ENCODE measurements at places on chromosomes 7 and 10.
A peak's percentile ranks its signal among the peaks of the same experiment; 100 is the strongest.

- DNase-seq: no peak
These were observed at the start of the genes ATP6V0A4 and TMEM213 for GRCh38 chr7:138797715-138798320. ATP6V0A4 (minus strand) TSS chr7:138798196; CDS start chr7:138771247, 26,949 bp downstream. TMEM213 (plus strand) TSS chr7:138797994; CDS start chr7:138798105, 111 bp downstream.

GRCh38 chr7:27519793-27520469, 142.8 kb downstream of the HIBADH start:
- no peak for DNase-seq

GRCh38 chr7:149879271-149879743, 5.5 kb downstream of the ATP6V0E2 start:
- DNase-seq: no peak

- DNase-seq: peak; percentile 37
These were observed 14.8 kb downstream of the DPCD start for GRCh38 chr10:101602761-101603398.

GRCh38 chr10:633279-634245, 55.9 kb downstream of the DIP2C start:
- peak; percentile 12 for DNase-seq

DNA sequence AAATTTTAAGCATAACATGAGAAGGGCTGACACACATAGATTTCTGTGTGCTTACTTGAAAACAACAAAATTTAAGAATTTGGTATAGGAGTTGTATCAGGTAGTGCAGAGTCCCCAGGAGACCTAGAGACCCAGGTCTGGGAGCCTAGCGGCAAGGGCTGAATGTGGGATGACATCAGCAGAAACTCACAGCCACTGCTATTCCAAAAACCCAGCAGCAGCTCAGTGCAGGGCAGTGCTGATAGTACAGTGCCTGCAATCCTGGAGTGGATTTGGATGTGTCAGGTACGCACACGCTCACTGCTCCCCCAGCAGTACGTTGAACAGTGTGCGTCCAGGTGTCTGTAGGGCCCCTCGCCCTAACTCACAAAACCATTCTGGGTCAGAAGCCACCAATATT, 87.1 kb downstream of the EGFR start:
- DNase-seq: no peak

DNA sequence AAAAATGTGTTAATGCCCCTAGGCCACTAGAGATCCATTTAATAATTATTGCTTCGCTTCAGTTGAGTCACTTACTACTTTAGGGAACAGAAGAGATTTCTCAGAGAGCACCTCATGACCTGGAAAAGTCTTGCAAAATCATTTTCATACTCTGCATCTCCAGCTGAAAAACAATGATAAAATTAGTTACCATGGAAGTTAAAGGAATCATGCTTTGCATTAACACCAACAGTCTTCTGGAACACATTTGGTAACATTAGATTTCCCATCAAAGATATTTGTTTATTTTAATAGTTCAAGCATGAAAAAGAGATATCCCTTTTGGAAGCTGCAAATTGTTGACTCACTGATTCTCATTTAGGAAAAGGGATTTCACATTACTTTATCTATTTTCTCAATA, 1.8 kb upstream of the STEAP2 start:
- DNase-seq: no peak

DNA sequence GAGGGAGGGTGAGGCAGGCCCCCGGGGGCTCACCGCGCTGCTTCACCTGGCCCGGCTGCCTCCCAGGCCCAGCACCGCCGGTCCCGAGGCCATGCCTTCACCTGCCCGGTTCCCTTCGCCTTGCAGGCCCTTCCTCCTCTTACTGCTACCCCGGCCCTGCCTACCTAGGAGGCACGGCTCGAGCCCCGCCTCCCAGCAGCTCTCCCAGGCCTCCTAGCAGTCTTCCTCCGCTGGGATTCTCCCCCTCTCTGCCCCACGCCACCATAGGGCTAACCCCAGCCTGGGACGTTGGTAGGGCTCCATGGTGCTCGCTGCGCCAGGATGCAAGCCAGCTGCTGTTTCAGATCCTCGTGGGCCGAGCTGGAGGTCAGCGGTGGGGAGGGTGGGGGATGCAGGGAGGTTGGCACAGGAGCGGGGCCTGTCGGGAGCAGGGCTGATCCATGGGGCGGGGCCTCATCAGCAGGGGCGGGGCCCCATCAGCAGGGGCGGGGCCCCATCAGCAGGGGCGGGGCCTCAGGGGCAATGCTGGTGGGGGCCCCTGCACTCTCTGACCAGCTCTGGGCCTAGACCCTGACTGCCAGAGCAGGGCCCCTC, 63.3 kb downstream of the RASGEF1A start:
- no peak for DNase-seq

- DNase-seq: no peak
These were observed 29.3 kb downstream of the AFAP1L2 start for GRCh38 chr10:114375047-114375446.

DNA sequence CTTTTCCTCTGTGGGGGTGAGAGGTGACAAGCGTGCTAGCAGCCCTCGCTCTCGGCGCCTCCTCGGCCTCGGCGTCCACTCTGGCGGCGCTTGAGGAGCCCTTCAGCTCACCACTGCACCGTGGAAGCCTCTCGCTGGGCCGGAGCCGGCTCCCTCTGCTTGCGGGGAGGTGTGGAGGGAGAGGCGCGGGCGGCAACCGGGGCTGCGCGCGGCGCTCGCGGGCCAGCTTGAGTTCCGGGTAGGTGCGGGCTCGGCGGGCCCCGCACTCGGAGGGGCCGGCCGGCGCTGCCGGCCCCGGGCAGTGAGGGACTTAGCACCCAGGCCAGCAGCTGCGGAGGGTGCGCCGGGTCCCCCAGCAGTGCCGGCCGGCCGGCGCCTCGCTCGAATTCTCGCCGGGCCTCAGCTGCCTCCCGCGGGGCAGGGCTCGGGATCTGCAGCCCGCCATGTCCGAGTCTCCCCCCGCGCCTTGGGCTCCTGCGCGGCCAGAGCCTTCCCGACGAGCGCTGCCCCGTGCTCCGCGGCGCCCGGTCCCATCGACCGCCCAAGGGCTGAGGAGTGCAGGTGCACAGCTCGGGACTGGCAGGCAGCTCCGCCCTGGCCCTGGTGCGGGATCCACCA, 352.8 kb upstream of the PODXL start:
- DNase-seq: no peak

- no peak for DNase-seq
These were observed 69.0 kb upstream of the LRRC17 start for GRCh38 chr7:102843850-102844249.

DNA sequence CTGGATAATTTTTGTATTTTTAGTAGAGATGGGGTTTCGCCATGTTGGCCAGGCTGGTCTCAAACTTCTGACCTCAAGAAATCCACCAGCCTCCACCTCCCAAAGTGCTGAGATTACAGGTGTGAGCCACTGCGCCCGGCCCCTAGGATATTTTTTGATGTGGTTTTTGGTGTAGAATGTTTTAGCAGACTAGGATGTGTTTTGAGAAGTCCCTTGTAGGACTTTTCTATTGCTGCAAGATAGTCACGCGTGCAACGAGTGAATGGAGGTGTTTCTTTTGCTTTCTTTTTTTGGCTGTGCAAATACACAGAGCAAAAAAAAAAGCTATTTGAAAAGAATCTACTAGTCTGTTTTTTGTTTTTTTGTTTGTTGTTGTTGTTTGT, 29.8 kb upstream of the KLF6 start:
- no peak for DNase-seq

GRCh38 chr7:30212701-30213111, 71.7 kb upstream of the ZNRF2 start:
- no peak for DNase-seq

DNA sequence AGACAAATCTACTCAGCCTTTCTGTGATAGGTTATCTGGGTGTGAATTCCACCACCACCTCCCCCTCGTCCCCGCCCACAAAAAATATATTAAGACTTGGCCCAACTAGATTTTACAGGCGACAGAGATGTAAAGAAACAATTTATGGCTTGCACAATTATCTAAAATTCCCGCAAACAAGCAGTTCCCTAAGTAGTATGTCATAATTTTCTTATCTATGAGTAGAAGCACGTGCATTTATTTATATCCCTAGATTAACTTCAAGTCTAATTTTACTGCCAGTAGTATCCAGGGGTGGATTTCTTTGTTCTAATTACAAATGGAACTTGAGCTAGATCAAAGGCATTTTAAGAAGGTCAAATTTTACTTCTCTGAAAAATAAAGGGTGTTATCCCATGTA, 1.7 kb downstream of the TSPAN12 start:
- no peak for DNase-seq

DNA sequence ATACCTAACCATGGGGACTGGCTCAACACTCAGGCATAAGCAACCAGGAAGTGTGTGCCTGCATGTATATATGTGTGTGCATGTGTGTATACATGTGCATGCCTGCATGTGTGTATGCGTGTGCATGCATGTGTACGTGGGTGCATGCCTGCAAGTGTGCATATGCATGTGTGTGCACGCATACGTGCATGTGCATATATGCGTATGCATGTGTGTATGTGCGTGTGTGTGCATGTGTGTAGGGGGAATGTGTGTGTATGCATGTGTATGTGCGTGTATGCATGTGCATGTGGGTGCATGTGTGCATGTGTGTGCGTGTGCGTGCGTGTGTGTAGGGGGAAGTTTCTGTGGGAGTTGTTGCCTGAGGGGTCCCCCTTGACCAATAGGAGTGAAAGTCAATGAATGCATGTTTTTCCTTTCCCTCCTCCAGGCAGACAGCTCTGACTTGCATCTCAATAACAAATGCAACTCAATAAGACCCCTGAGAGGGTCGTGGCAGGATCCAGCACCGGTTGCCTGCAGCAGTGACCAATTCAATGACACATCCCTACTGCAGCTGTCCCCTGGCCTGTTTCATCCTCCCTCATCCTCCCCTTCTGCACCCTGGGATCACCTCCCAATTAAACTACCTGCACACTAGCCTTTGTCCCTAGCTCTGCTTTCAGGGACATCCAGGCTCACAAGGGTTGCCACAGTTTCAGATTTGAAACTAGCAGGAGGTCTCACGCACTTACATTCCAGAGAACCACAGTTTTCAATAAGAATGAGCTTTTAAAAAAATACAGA, 27.0 kb upstream of the FZD8 start:
- no peak for DNase-seq

DNA sequence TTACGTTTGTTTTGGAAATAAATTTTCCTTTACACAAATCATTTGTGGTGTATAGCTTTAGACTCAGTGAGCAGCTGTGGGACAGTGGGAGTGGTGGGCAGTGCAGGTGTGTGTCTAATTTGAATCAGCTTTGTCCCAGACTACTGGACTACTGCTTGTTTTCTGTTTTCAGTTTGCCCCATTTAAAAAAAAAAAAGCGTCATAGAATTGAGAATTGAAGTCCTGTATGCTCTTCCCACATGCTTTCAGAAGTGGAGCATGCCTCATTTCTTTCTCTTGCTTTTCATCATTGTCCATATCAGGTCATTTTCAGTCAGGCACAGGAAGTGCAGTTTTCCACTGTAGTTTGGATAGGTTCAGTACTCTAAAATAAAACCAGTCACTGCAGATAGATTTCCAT, 66.1 kb downstream of the SHH start:
- no peak for DNase-seq

- no peak for DNase-seq
These were observed 105.2 kb upstream of the NEBL start for GRCh38 chr10:21002091-21002878.

DNA sequence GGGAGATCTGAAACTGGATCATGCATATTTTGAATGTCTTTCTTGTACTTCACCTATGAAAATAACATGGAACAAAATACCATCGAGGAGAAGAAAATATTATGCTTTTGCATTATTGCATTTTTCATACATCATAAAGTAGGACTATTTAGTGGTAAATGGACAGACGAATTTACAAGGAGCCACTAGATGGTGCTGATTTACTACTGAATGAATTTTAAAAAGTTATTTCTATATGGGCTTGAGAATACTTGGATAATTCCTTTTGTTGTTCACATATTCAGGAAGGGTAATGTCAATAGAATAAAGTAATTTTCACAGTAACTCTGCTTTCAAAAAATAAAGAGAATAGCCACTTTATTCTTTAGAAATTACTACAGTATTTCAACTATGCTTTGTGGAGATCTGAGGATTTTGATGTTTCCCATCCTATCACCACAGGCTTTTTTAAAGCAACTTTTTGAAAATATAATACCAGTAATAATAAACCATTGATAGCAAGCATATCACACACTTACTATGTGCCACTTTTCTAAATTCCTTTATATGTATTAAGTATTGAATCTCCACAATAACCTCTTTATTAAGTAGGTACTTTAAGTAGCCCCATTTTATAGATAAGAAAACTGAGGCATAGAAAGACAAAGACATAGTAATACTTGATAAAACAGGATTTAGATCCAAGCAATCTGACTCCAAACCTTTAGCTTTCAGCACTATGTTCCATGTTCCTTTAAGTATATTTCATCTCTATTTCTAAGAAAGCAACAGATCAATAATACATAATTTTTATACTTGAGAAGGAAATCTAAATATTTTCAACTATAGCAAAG, 38.6 kb downstream of the NEBL start:
- DNase-seq: no peak

DNA sequence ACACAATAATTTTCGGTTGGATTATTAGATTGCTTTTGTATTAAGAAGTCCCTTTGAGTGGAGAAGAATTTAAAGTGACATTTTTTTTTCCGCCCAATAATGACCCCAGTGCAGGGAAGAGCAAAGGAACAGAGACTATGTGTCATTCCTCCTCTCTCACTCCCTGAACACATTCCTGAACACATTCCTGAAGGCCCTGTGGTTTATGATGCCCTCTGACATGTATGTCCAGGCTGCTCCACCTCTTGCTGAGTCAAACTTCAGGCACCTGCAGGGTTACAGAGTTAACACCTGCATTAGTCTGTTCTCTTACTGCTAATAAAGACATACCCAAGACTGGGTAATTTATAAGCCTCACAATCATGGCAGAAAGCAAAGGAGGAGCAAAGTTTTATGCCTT, 704.0 kb upstream of the LRRN3 start:
- DNase-seq: no peak

DNA sequence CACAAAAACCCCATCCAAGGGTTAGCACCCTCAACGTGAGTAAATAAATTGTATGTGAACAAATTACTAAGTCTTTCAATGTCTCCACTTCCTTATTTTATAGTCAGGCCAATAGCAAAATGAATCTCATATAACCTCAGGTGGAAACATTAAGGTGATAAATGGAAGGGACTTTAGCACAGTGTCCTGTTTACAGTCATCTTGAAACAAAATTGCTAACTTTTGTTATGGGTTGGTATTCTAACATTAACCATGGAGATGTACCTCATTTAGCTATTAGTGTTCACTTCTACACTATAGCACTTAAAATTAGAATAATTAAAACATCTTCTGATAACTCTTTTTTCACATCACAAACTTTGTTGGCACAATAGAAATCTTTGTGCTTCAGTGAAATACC, 255.8 kb upstream of the CNTNAP2 start:
- no peak for DNase-seq

DNA sequence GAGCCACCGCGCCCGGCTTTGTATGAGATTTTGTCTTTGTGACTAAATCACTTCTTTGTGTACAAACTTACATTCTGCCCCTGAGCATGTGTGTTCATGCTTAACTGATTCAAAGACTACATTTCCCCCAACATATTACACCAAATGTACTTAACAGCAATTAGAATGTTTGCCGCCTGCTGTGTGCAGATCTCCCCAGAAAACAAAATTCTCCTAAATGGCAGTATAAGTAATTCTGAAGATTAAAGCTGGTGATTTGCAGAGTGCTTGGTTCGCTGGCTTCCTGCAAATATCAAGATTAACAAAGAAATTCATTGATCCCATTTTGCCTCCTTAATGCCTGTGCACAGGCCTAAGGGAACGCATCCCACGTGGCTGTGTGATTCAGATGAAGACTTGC, 230.3 kb downstream of the GALNT17 start:
- DNase-seq: no peak

- DNase-seq: no peak
These were observed 74.0 kb downstream of the ZMIZ1 start for GRCh38 chr10:79142522-79143309.

- DNase-seq: no peak
These were observed 70.6 kb downstream of the MLLT10 start for GRCh38 chr10:21604651-21605050.

- no peak for DNase-seq
These were observed 16.4 kb downstream of the CUX1 start for GRCh38 chr7:101833799-101834198.
